ENCODE measurements at places on chromosomes 1 and 21.

DNA sequence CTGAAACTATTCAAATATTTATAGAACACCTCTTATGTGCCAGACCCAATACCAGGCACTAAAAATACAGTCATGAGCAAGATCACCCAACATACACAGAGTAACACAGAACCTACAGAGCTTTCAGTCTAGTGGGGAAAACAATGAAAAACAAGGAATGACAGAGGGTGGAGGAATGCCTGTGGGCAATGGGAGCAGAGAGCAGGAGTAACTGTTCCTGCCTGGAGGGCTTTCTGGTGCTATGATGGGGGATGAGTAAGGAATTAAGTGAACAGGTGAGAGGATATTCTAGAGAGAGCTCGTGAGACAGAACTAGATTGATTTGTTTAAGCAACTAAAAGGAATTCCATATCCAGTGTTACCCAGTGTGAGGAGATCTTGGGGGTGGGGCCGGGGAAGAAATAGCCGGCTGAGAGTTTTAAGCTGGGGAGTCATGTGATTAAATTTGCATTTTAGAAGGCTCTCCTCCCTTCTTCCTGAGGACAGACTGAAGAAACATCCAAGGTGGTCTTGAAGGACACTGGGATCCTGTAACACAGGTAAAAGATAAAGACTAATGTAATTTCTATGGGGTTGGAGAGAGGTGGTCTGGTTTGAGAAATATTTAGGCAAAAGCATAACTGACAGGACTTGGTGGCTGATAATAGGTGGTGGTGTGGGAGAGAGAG lies 2.1 kb upstream of the CD53 start:
- no peak for DNase-seq

- DNase-seq = no peak
Observed at GRCh38 chr1:68800182-68800581, 303.3 kb upstream of the DEPDC1 start.

GRCh38 chr1:35452106-35452774 lies 105.0 kb downstream of the KIAA0319L start:
- DNase-seq = no peak

DNA sequence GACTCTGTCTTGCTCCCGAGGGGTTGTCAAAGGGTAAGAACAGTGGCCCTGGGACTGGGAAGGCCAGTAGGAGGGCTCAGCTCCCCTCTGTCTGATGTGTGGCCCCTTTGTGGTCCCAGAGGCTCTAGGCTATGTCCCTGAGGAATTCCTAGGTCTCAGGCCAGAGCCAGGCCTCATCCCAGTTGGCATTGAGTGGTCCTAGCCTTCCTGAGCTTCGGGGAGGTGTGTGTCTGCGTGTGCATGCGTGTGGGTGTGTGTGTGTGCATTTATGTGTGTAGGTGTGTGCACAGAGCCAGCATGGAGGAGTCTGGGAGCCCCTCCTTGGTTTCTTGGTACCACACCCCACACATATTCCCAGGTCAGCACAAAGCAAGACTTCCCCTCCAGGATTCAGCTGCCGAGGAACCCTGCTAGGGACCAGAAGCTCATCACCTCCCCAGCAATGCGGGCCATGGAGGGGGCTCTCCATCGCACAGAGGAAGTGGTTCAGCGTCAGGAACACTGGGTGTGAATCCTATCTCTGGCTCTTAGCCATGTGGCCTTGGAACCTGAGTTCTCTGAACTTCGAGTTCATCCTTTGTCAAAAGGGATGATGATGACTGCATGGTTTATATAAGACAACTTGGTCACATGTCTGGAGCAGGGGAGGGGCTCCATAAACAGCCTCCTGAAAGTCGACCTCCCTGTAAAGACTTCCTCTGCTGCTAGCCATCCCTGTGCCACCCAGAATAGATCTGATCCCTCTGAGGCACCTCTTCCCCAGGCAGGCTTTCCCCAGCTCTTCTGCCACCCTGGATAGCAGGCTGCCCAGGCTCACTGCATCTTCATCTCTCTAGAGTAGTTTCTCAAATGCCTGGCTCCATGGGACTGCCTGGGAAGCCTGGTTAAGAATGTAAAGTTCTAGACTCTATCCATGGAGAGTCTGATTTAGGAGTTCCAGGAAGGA lies 8.3 kb upstream of the EPS8L3 start:
- DNase-seq = no peak

- no peak for DNase-seq
Observed at GRCh38 chr1:1079408-1080121, 5.5 kb upstream of the RNF223 start.

DNA sequence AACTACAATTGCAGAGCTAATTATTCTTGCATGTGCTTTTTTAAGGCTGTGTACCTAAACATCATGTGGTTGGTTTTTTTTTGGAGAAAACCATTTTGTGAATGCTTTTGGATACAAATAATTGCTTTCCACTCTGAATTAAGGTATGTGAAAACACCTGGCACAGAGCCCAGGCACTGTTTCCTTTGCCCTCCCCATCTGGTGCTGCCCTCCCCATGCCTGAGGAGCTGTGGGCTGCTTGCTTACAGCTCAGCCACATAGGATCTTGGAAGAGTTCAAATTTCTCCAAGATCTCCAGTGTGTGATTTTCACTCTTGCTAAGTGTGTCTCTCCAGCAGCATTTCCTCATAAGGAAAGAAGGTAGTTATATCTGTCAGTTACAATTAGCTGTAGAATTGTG lies 27.8 kb downstream of the DNM3 start:
- no peak for DNase-seq

All from stimulated activated CD4-positive, alpha-beta T cell treated with anti-CD3 and anti-CD28 coated beads, TNF-alpha, amount 100 ng/mL, for 1 hour (primary cell).